ENCODE measurements at places on chromosomes 5 and 9.
A peak's percentile ranks its signal among the peaks of the same experiment; 100 is the strongest.

- no peak for DNase-seq
- no peaks in the 10 kb centered on the region for H3K36me3 ChIP-seq
- no peak overlapping the region for H3K4me3 ChIP-seq
- H3K4me1 ChIP-seq, result no peaks in the 10 kb centered on the region
- no peak overlapping the region for H3K27ac ChIP-seq
Observed at GRCh38 chr5:135978212-135978631, 23.4 kb upstream of the LECT2 start.

DNA sequence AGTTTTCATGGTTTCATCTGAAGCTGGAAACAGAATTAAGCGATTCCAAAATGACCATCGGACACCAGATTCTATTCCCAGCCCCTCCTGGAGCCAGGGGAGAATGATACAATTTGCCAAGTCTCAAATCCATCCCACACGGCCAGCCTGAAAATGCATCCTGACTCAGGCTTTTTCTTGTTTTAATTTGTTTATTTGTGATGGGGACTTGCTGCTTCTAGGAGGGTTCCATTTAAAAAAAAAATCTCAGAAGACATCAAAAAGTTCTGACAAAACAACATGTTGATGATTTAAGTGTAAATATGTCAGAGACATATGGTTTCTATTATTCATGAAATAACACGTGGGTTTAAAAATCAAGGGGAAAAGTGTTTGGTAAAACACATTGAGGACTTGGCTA lies 173.2 kb downstream of the GAS1 start:
- peaks cover 4% of the 10 kb centered on the region for H3K27me3 ChIP-seq
- H3K27ac ChIP-seq, result no peak overlapping the region
- H3K36me3 ChIP-seq, result no peaks in the 10 kb centered on the region
- H3K4me3 ChIP-seq, result no peak overlapping the region
- no peaks in the 10 kb centered on the region for H3K4me1 ChIP-seq

GRCh38 chr9:27433631-27434325 lies 90.3 kb upstream of the IFNK start:
- no peak overlapping the region for H3K27ac ChIP-seq
- peaks cover 2% of the 10 kb centered on the region for H3K36me3 ChIP-seq
- peaks cover 15% of the 10 kb centered on the region for H3K4me1 ChIP-seq

DNA sequence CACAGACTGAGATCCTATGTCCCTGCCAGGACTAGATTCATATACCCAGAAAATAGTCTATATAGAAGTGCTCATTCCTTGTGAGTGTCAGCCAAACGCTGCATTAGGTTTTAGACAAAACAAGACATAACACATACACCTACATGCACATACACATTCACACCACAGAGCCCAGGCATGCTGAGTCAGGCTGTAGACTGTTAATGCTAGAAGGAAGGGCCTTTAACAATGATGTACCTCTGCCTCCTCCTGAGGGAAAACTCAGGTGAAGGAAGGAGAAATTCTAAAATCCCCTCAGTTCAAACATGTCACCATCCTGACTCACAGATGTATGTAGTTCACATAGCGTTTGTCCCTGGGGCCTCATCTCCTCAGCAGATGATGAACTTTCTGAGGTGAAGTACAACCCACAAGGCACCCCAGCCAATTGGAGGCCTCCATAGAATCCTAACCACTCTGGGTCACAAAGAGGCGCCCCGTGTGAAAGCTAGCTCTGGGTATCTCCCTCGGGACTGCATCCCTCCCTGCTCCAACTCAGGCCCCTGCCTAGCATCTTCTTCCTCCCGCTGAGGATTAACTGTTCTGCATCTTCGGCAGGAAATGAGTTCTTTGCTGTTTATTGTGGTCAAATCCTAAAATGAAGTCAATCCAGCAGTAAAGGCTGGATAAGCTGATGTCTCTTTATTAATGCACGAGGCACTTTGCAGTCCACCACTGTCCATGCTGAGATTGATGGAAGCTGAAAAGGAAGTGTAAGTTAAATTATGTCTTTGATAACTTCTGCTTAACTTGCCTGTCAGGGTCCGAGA lies 40.8 kb upstream of the FSTL4 start:
- H3K4me1 ChIP-seq, result no peaks in the 10 kb centered on the region
- peaks cover 29% of the 10 kb centered on the region for H3K27me3 ChIP-seq
- DNase-seq, result no peak

GRCh38 chr5:76854644-76855043 lies 4.8 kb downstream of the S100Z start:
- peaks cover 68% of the 10 kb centered on the region for H3K4me1 ChIP-seq
- no peak overlapping the region for H3K4me3 ChIP-seq
- H3K27ac ChIP-seq, result peak overlapping the region; percentile 94
- H3K36me3 ChIP-seq, result peaks cover 38% of the 10 kb centered on the region
- H3K27me3 ChIP-seq, result no peaks in the 10 kb centered on the region

GRCh38 chr9:1469996-1470395 lies 419.8 kb downstream of the DMRT2 start:
- no peaks in the 10 kb centered on the region for H3K27me3 ChIP-seq
- no peaks in the 10 kb centered on the region for H3K36me3 ChIP-seq
- no peak overlapping the region for H3K4me3 ChIP-seq
- DNase-seq, result no peak

GRCh38 chr5:56734091-56734694 lies 81.2 kb upstream of the MAP3K1 start:
- peaks cover 32% of the 10 kb centered on the region for H3K4me1 ChIP-seq
- H3K4me3 ChIP-seq, result no peak overlapping the region
- no peaks in the 10 kb centered on the region for H3K27me3 ChIP-seq
- peaks cover 17% of the 10 kb centered on the region for H3K36me3 ChIP-seq
- no peak for DNase-seq

- no peak overlapping the region for H3K27ac ChIP-seq
- H3K36me3 ChIP-seq, result no peaks in the 10 kb centered on the region
- DNase-seq, result no peak
- H3K4me3 ChIP-seq, result no peak overlapping the region
- H3K27me3 ChIP-seq, result no peaks in the 10 kb centered on the region
Observed at GRCh38 chr5:78690253-78690972, 41.8 kb upstream of the LHFPL2 start.

DNA sequence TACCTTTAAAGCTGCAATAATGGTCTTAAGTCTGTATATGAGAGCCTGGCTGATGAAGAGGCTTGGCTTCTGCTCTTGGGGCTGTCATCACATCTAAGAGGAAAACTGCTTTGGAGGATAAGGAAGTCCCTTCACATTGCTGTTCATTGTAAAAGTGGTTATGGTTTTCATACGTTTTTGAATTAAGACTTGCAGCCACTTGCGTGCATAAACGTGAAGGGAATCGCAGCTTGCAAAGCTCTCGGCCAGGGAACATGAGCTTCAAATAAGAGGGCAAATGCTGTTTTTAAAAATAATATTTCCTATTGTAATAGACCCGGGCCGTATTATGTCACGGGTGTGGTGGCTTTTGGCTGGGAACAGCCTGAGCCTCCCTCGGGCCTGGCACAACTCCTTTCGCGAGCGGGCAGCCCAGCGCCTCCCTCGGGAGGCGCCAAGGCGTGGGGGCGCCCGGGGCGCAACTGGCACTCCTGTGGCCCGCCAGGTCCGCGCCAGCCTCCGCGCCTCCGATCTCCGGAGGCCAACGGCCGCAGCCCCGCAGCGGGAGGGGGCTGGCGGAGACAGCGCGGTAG lies 538 bp upstream of the ARHGEF28 start:
- H3K36me3 ChIP-seq, result no peaks in the 10 kb centered on the region
- H3K27ac ChIP-seq, result no peak overlapping the region
- peak overlapping the region; percentile 48 for H3K4me3 ChIP-seq
- no peak for DNase-seq

- H3K27ac ChIP-seq, result peak overlapping the region; percentile 91
- peak overlapping the region; percentile 72 for H3K4me3 ChIP-seq
- no peaks in the 10 kb centered on the region for H3K27me3 ChIP-seq
- peaks cover 82% of the 10 kb centered on the region for H3K4me1 ChIP-seq
- DNase-seq, result no peak
- H3K36me3 ChIP-seq, result peaks cover 33% of the 10 kb centered on the region
Observed at GRCh38 chr5:111236348-111236747, 12.2 kb downstream of the CAMK4 start.

DNA sequence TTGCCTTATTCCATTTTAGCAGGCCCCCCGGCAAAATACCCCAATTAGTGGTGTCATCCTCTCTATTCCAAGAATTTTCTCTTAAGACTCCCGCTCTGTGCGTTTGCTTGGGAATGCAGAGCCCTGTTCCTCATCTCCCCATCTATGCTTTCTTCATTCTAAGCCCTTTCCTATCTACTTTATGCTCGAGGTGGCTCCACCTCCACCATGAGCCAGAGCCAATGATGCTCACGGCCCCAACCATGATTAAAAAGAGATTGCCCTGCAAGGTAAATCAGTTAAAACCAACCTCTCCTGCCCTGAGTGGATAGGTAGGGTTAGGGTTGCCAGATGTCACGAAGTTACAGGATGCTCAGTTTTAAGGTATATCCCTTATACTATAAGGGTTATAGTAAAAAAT lies 677 bp upstream of the TXNDC15 start:
- H3K27me3 ChIP-seq, result no peaks in the 10 kb centered on the region
- peaks cover 34% of the 10 kb centered on the region for H3K4me1 ChIP-seq
- peak overlapping the region; percentile 72 for H3K27ac ChIP-seq
- H3K4me3 ChIP-seq, result peak overlapping the region; percentile 97
- peak; percentile 32 for DNase-seq
- peaks cover 19% of the 10 kb centered on the region for H3K36me3 ChIP-seq

DNA sequence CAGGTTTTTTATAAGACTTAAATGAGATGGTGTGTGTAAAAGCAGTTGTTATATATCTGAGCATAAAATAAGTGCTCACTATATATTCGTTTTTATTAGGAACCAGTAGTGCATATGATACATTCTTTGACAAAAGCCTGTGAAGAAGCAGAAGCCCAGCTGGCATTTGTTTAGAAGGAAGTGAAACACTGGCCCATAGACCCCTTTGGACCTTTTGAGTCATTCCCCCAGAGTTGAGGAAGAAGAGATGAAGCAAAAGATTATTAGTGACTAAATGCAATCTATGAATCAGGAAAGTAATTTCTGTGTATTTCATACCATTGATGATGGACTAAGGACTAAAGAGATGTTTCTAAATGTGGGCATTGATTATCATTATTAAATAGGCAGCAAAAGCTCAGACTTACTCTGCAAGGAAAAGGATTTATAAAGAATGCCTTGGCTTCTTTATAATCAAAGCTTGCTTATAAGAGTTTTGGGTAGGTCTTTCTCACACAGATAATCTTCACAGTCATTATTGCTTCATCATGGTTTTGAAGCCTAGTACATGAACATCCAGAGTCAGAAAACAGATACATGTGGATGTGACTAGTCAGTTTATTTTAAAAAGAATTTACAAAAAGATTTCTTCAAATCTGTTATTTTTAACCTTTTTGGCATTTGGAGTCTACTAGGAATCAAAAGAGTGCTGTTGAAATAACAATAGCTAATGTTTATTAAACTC lies 16.9 kb upstream of the FER start:
- peaks cover 17% of the 10 kb centered on the region for H3K4me1 ChIP-seq
- H3K36me3 ChIP-seq, result no peaks in the 10 kb centered on the region
- DNase-seq, result no peak
- no peak overlapping the region for H3K27ac ChIP-seq
- peaks cover 50% of the 10 kb centered on the region for H3K27me3 ChIP-seq

GRCh38 chr5:127785098-127785927 lies 82.1 kb downstream of the CCDC192 start:
- no peaks in the 10 kb centered on the region for H3K36me3 ChIP-seq
- peak; percentile 25 for DNase-seq
- peaks cover 16% of the 10 kb centered on the region for H3K4me1 ChIP-seq

GRCh38 chr5:8478326-8478725 lies 609.4 kb downstream of the MTRR start:
- no peak overlapping the region for H3K27ac ChIP-seq
- no peak for DNase-seq
- no peaks in the 10 kb centered on the region for H3K4me1 ChIP-seq
- no peak overlapping the region for H3K4me3 ChIP-seq

- no peak overlapping the region for H3K4me3 ChIP-seq
- no peaks in the 10 kb centered on the region for H3K36me3 ChIP-seq
- no peak for DNase-seq
Observed at GRCh38 chr5:45796959-45797553, 100.9 kb upstream of the HCN1 start.

GRCh38 chr5:170120576-170120975 lies 14.9 kb downstream of the FOXI1 start:
- no peak overlapping the region for H3K27ac ChIP-seq
- H3K27me3 ChIP-seq, result peaks cover 12% of the 10 kb centered on the region
- no peaks in the 10 kb centered on the region for H3K36me3 ChIP-seq
- no peak overlapping the region for H3K4me3 ChIP-seq
- DNase-seq, result no peak

DNA sequence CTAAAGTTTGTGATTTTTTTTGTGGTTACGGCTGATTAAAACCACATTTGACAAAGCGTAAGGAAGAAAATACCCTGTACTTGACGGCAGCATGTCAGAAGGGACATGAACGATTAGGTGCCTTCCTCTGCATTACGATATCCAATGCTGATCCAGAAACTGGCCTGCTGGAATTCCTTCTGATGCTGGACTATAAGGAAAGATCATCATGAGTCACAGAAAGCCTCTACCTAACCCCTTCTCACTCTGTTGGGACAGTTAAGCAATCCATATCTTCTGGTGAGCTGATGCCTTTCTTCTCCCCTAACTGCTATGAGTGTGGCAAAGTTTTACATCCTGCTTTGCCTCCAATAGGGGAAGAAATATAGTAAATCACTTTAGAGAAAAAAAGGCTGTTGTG lies 78.4 kb upstream of the PAPPA start:
- H3K27ac ChIP-seq, result no peak overlapping the region
- H3K4me3 ChIP-seq, result no peak overlapping the region
- DNase-seq, result no peak
- H3K27me3 ChIP-seq, result no peaks in the 10 kb centered on the region
- no peaks in the 10 kb centered on the region for H3K36me3 ChIP-seq
- H3K4me1 ChIP-seq, result no peaks in the 10 kb centered on the region

DNA sequence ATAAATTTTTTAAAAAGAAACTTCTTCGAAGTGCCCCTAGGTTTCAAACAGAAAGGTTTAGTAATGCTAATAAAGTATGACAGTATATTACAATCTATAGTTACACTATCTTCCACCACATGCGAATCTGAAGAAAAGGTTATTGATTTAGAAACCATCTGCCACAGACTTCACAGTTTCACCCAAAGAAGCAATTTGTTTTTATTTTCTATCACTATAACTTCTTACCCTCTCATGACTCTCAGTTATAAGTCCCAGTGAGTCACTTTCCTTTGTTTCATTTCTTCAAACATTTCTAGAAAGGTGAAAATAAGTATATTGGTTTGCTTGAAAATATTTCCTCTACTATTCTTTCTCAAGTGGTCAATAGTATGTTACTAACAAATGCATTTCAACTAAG lies 93.6 kb downstream of the MCTP1 start:
- no peak for DNase-seq
- H3K27me3 ChIP-seq, result no peaks in the 10 kb centered on the region
- H3K4me3 ChIP-seq, result no peak overlapping the region
- no peaks in the 10 kb centered on the region for H3K4me1 ChIP-seq
- no peaks in the 10 kb centered on the region for H3K36me3 ChIP-seq

GRCh38 chr5:72177538-72177937 lies 70.3 kb downstream of the MAP1B start:
- peaks cover 41% of the 10 kb centered on the region for H3K27me3 ChIP-seq
- H3K4me3 ChIP-seq, result no peak overlapping the region
- H3K36me3 ChIP-seq, result no peaks in the 10 kb centered on the region
- DNase-seq, result no peak
